Neural crest cell (in vitro differentiated cells): ENCODE measurements at places on chromosomes 7 and 10. TPM values are rescaled to one million over a fixed set of nuclear protein-coding genes. Genes with fewer than 3 reads are reported as not detected.

DNA sequence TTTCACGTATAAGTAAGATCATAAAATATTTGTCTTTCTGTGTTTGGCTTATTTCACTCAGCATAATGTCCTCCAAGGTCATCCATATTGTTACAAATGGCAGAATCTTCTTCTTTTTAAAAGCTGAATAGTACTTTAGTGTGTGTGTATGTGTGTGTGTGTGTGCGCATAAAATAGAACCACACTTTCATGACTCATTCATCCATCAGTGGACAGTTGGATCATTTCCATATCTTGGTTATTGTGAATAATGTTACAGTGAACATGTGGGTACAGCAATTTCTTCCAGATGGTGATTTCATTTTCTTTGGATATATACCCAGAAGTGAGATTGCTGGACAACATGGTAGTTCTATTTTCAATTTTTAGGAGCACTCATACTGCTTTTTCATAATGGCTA lies 622.4 kb downstream of the NRG3 start:
- no peak overlapping the region for H3K4me3 ChIP-seq
- H3K4me1 ChIP-seq: no peaks in the 10 kb centered on the region
- H3K27me3 ChIP-seq: no peaks in the 10 kb centered on the region
- DNase-seq: no peak
- no peak overlapping the region for H3K27ac ChIP-seq

DNA sequence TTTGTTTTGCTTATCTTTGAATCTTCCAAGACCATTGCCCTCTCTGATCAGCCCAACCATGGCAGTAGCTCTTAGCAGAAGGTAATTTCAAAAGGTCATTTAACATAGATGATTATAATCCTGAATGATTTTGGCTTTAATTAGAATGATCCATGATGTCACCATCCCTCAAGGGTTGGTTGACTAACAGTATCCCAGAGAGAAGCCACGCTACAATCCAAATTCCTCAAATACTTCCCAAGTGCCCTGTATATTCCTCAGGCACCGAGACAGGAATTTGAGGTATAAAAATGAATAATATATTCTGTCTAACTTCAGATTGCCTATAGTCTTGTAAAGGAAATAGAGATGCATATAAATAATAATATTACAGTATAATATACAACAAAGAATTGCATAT lies 42.1 kb upstream of the TMEM196 start:
- no peak for DNase-seq
- H3K4me3 ChIP-seq: no peak overlapping the region
- H3K36me3 ChIP-seq: no peaks in the 10 kb centered on the region
- no peak overlapping the region for H3K27ac ChIP-seq
- no peaks in the 10 kb centered on the region for H3K4me1 ChIP-seq

FZD8 gene
- 3.5 and 3.7 TPM in 2 replicates for total RNA-seq

DNA sequence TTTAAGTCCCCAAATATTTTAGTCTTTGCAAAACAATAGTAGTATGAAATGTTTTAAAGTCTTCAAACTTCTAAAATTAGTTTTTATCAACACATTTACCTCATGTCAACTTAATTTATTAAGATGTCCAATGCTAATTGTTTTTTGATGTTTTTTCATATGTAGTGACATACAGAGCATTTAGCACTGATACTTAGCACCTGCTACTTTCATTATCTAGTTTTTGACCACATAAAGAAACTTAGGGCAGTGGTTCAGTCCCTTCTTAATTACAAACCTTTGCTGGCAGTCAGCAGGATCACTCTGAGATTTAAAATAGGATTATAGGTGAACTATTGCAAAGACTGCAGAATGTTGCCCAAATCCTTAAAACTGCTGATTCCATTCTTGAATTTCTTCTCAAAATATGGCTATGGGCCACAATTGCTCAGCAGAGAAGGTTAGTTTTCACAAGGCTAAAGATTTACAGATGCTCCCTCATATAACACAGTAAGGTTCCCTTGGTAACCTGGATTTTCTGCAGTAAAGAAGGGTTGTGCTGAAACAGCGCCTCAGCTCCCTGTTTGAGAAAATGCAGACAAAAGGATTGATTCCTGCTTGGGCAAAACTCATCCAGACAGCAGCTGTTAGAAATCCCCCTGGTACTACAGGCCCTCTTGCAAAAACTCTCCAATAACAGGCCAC lies 3.4 kb downstream of the GPR85 start:
- H3K36me3 ChIP-seq: no peaks in the 10 kb centered on the region
- peaks cover 29% of the 10 kb centered on the region for H3K4me1 ChIP-seq
- no peaks in the 10 kb centered on the region for H3K27me3 ChIP-seq
- no peak for DNase-seq

GRCh38 chr10:89032141-89032891 lies 41.7 kb downstream of the FAS start:
- no peak overlapping the region for H3K27ac ChIP-seq
- no peak overlapping the region for H3K4me3 ChIP-seq
- H3K27me3 ChIP-seq: peaks cover 2% of the 10 kb centered on the region
- DNase-seq: no peak

MYH16 gene
- not detected in 2 replicates for total RNA-seq

DNA sequence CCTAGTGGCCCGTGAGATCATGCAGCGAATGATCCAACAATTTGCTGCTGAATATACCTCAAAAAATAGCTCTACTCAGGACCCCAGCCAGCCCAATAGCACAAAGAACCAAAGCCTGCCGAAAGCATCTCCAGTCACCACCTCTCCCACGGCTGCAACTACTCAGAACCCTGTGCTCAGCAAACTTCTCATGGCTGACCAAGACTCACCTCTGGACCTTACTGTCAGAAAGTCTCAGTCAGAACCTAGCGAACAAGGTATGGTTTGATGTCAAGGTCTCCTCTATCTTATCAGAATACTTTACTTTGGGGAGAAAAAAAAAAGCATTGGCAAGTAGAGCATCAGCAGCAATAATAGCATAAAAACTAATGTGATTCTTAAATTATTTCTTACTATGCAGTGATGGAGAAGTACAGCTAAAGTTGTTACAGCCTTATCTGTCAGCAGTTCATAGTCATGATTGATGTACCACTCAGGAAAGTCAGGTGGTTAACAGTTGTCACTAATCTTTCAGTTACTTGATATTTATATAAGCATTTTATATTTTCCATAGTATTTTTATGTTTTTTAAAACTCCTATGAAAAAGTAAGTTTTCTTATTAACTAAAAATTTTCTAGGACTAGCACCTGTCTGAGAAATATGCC lies 117.1 kb downstream of the LCOR start:
- H3K27ac ChIP-seq: no peak overlapping the region
- no peak overlapping the region for H3K4me3 ChIP-seq
- no peak for DNase-seq

- no peak for DNase-seq
- H3K4me1 ChIP-seq: no peaks in the 10 kb centered on the region
- no peak overlapping the region for H3K27ac ChIP-seq
- H3K36me3 ChIP-seq: no peaks in the 10 kb centered on the region
Measured at GRCh38 chr10:130648807-130649206, 512.6 kb downstream of the GLRX3 start.

INSYN2A gene
- total RNA-seq: 0.09 and 0.12 TPM in 2 replicates

DNA sequence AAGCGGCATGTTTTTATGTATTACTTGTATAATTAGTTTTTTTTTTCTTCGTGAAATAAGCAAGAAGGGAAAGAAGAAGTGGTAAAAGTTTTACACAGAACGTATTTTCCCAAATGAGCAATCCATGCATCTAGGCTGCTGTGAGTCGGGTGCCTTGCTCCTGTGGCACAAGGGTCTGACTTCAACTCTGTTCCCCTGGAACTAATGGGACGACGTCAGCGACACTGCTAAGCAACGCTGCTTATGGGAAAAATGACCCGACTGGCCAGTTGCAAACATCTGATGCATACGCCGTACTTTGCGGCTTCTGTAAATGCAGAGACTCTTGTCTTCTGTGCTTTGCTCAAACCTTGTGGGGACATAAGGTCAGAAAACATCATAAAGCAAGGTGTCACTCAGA lies 66.3 kb downstream of the MPP7 start:
- H3K4me1 ChIP-seq: no peaks in the 10 kb centered on the region
- no peaks in the 10 kb centered on the region for H3K27me3 ChIP-seq
- no peak overlapping the region for H3K4me3 ChIP-seq
- no peaks in the 10 kb centered on the region for H3K36me3 ChIP-seq
- no peak for DNase-seq
- no peak overlapping the region for H3K27ac ChIP-seq

DNA sequence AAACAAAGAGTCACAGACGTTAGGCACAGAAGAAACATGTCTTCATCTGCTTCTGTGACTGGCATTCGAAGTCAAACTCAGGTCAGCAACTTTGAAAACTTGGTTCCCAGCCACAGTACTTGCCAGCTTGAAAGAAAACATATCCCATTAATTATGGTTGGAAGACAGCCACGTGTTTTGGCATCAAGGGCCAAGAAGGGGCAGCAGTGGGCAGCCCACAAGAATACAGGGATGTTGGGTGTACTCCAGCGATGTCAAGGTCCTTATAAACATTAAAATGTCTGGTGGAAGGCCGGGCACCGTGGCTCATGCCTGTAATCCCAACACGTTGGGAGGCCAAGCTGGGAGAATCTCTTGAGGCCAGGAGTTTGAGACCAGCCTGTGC lies 29.5 kb downstream of the JCAD start:
- H3K4me3 ChIP-seq: no peak overlapping the region
- no peak for DNase-seq
- H3K4me1 ChIP-seq: peaks cover 3% of the 10 kb centered on the region
- H3K27me3 ChIP-seq: no peaks in the 10 kb centered on the region

- no peaks in the 10 kb centered on the region for H3K36me3 ChIP-seq
- no peak overlapping the region for H3K4me3 ChIP-seq
- no peaks in the 10 kb centered on the region for H3K27me3 ChIP-seq
- H3K27ac ChIP-seq: no peak overlapping the region
- no peak for DNase-seq
- peaks cover 6% of the 10 kb centered on the region for H3K4me1 ChIP-seq
Measured at GRCh38 chr10:127889605-127890195, 3.0 kb downstream of the CLRN3 start.

- peaks cover 37% of the 10 kb centered on the region for H3K4me1 ChIP-seq
- no peak overlapping the region for H3K4me3 ChIP-seq
- no peaks in the 10 kb centered on the region for H3K27me3 ChIP-seq
- peak overlapping the region; percentile 5 for H3K27ac ChIP-seq
- DNase-seq: no peak
- no peaks in the 10 kb centered on the region for H3K36me3 ChIP-seq
Measured at GRCh38 chr10:10846504-10846900, 171.2 kb upstream of the CELF2 start.

GRCh38 chr7:45221896-45222604 lies 64.5 kb downstream of the RAMP3 start:
- H3K4me3 ChIP-seq: no peak overlapping the region
- H3K36me3 ChIP-seq: no peaks in the 10 kb centered on the region
- no peak overlapping the region for H3K27ac ChIP-seq
